ENCODE measurements at places on chromosomes 12 and 14.

DNA sequence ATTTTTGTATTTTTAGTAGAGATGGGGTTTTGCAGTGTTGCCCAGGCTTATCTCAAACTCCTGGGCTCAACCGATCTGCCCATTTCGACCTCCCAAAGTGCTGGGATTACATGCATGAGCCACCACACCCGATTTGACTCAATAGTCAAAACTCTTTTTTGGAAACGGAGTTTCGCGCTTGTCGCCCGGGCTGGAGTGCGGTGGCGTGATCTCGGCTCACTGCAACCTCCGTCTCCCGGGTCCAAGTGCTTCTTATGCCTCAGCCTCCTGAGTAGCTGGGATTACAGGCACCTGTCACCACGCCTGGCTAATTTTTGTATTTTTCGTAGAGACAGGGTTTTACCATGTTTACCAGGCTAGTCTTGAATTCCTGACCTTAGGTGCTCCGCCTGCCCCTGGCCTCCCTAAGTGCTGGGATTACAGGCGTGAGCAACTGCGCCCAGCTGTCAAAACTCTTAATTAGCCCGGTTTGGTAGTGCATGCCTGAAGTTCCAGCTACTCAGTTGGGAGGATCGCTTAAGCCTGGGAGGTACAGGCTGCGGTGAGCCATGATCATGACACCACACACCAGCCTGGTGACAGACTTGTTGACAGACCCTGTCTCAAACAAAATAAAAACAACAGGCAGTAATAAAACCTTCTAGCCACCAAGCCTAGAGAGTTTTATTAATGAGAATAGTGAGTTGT lies 12.4 kb downstream of the MED21 start:
- DNase-seq: no peak

GRCh38 chr12:93734784-93735183 lies 57.6 kb downstream of the CRADD start:
- no peak for DNase-seq

GRCh38 chr12:9694241-9694640 lies 24.7 kb downstream of the CLEC2D start:
- no peak for DNase-seq

DNA sequence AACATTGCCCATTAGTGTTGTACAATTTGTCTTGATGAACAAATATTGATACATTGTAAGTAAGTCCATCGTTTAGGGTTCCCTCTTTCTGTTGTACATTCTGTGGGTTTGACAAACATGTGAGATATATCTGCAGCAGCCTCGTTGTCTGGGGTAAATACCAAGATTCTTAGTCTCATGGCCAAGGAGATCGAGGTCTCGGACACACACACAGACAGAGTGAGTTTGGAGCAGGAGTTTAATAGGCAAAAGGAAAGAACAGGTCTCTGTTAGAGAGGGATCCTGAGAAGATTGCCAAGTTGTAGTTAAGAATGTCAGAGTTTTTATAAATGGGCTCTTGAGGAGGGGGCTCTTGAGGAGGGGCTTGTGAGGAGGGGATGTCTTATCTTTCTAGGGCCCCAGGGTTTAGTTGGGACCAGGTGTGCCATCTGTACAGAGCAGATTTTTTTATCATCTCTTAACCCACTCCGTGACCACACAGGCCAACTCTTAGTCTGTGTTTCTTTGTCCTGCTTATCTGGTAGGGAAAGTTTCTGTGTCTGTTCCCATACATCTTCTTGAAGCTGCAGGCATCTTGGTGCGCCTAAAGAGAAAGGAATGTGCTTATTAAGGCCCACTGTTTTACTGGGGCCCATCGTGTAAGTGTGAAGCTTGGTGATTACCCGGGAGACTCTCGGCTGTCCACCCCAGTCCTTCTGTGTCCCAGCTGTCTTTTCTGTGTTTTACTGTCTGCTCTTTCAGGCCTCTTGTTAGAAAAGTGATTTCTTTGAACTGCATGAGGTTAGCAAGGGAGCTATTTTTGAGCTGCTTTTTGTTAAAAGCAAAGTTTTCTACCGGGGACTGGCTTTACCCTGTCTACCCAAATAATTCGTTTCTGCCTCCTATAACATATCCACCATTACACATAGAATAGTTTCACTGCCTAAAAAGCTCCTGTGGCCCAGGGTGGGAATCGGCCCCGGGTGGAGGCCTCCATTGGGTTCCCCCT lies 22.4 kb upstream of the CLEC2D start:
- DNase-seq: no peak

- DNase-seq: no peak
These were observed 22.2 kb upstream of the GPR132 start for GRCh38 chr14:105087308-105087962.

GRCh38 chr12:53754633-53755264 lies 3.0 kb upstream of the CISTR start:
- DNase-seq: no peak

GRCh38 chr14:99655521-99655920 lies 10.6 kb downstream of the HHIPL1 start:
- DNase-seq: no peak

Measured in activated T-helper 1 cell treated with Interleukin-2 at 50 U/mL for 16 hours (primary cell).